ENCODE measurements at places on chromosomes 6 and 20. TPM values are rescaled to one million over a fixed set of nuclear protein-coding genes. Genes with fewer than 3 reads are reported as not detected.

- no peak for DNase-seq
- no peak overlapping the region for H3K4me3 ChIP-seq
- H3K27ac ChIP-seq = no peak overlapping the region
- H3K36me3 ChIP-seq = peaks cover 9% of the 10 kb centered on the region
- no peaks in the 10 kb centered on the region for H3K4me1 ChIP-seq
- peaks cover 8% of the 10 kb centered on the region for H3K27me3 ChIP-seq
These were observed 46.9 kb upstream of the TRERF1 start for GRCh38 chr6:42498473-42499128.

DNA sequence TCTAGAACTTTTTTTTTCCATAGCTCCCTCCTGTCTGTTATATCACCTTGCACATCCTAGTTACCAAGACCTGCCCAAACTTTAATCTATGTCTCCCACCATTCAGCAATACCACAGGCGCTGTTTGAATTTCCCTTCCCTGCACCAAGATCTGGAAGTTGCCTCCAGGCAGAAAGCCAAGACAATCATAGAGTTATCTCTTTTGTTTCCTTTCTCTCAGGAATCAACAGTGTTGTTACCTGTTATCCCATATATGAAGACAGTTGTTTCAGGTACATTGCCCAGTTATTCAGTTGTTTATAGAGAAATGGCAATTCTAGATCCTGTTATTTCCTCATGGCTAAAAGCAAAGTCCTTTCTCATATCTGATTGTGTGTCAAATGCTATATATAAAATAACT lies 63.2 kb downstream of the PDSS2 start:
- no peaks in the 10 kb centered on the region for H3K27me3 ChIP-seq
- no peak overlapping the region for H3K4me3 ChIP-seq
- DNase-seq = no peak
- peaks cover 22% of the 10 kb centered on the region for H3K36me3 ChIP-seq

- no peak overlapping the region for H3K27ac ChIP-seq
- no peaks in the 10 kb centered on the region for H3K4me1 ChIP-seq
- DNase-seq = no peak
These were observed 53.9 kb upstream of the SIM1 start for GRCh38 chr6:100518588-100518987.

DNA sequence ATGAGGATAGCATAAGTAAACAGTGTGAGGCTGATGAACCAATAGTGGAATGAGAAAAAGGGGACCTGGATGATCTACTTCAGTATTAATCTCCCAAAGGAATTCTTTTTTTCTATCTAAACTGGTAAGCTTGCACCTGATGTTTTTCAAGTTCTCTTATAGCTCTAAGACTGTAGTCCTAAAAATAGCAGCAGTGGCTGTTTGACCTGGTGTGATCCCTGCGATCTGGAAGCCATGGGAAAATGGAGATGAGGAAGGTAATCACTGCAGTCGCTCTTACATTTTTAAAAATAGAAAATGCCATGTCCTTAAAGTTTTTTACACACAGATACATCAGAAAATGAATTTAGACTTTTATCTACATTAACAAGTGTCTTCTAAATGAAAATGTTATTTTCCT lies 926.4 kb upstream of the SLC35B3 start:
- no peaks in the 10 kb centered on the region for H3K4me1 ChIP-seq
- H3K4me3 ChIP-seq = no peak overlapping the region
- no peak for DNase-seq
- peaks cover 3% of the 10 kb centered on the region for H3K36me3 ChIP-seq
- H3K27me3 ChIP-seq = no peaks in the 10 kb centered on the region

SYCP2L gene
- 5.6 TPM for total RNA-seq

EFCAB8 gene
- total RNA-seq = not detected

FOXC1 gene
- total RNA-seq = 1.7 TPM

DPPA5 gene
- total RNA-seq = not detected
